ENCODE measurements at places on chromosomes 13 and 19. TPM values are rescaled to one million over a fixed set of nuclear protein-coding genes. Genes with fewer than 3 reads are reported as not detected.
A peak's percentile ranks its signal among the peaks of the same experiment; 100 is the strongest.

DNA sequence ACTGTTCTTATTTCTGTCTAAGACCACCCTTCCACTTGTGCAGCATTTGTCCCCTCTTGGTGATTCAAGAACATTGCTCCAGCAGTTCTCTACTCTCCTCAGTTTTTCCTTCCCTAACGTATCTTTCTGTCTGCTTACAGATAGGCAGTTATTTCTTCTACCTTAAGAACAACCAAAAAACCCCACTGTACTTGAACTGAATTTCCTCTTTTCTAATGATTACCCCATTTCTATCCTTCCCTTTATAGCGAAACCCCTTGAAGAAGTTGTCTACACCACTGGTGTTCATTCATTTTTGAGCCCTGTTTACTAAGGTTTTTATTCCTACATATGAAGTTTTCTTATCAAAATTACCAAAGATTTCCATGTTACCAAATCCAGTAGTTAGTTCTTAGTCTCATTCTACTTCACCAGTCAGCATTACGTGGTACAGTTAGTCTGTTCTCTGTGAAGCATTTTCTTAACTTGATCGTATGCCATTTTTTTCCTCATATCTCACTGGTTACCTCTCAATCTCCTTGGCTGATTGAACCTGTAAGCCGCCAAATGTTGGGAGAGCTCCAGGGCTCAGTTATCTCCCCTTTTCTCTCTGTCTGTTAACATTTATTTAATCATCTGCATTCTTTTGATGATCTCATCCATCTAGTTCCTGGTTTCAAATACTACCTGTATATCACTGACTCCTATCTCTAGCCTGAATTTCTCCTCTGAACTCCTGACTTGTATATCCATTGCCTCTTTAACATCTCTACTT lies 9.0 kb downstream of the LSM14A start:
- no peak for DNase-seq

DNA sequence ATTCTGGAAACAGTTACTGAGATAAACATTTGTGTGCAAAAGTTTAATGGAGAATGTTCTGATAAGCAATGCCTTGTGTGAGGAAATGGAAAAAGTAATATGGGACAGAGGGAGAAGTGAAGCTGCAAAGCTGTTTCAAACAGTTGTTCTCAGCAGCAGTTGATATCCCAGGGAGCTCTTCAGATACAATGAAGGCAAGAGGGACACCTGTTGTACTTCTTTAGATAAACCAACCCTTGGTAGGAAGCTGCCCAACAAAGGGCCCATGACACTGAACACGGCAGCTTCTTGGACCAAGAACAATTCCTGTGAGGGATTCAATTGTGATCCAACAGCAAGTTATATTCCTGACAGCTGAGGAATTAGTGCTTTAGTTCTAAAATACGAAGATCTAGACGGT lies 894.3 kb upstream of the PCDH20 start:
- no peak for DNase-seq

Gene RHPN2
- 0.83 TPM for total RNA-seq

DNA sequence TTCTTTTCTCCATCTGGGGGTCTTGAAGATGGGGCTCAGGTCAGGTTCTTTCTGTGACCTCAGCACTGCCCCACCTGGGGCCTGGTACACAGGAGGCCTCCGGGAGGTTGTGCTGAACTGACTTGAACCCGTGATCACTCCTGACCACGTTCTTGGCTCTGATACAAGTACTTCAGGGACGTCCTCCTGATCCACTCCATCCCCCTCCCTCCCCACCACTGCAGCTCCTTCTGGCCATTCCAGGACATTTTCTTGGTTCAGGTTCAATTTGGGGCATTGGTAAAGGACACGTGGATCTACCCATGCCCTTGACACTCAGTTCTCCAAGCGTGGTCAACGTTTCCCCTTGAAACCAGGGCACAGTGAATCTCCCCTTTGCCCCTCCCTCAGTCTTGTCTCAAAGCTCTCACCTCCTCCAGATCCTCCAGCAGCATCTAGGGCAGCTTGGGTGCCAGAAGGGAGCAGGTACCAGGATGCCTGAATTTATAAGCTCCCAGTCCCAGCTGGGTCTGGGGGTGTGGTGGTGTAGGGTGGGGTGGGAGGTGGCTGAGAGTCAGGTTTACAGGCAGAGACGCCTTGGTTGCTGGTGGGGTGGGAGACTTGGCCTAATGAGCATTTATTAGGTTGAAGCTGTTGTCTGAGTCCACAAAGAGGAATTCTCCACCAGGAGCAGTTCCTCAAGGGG lies at the start of gene KLK15:
Gene KLK15, minus strand, starts transcription at position 458 of the 685 bp plus-strand sequence. CDS start 2,082 bp downstream, outside the sequence.
- DNase-seq = no peak

GRCh38 chr13:102089177-102089576 lies 312.7 kb downstream of the FGF14 start:
- no peak for DNase-seq

- DNase-seq = peak; percentile 74
Measured at GRCh38 chr13:111270765-111271698, 49.4 kb upstream of the TEX29 start.

Gene ITGBL1
- 12.2 TPM for total RNA-seq
